ENCODE measurements at places on chromosomes 6 and 20. TPM values are rescaled to one million over a fixed set of nuclear protein-coding genes. Genes with fewer than 3 reads are reported as not detected.

SPATS1 gene
- total RNA-seq = not detected

MUC22 gene
- not detected for total RNA-seq

KHDC1L gene
- not detected for total RNA-seq

OPRM1 gene
- total RNA-seq = not detected

RSPH4A gene
- total RNA-seq = 0.18 TPM

HLA-C gene
- total RNA-seq = 109 TPM

PXDC1 gene
- total RNA-seq = 119 TPM

MCCD1 gene
- not detected for total RNA-seq

POM121L2 gene
- total RNA-seq = not detected

GSTA2 gene
- not detected for total RNA-seq

TDRD6 gene
- total RNA-seq = 0.05 TPM
